Stimulated activated naive B cell treated with anti-CD40 and anti-IgM and Interleukin-4, amounts not matched to agents 10 μg/mL and 1 μg/mL and 100 μg/mL, for 72 hours (primary cell): ENCODE measurements at places on chromosomes 3 and 15.
A peak's percentile ranks its signal among the peaks of the same experiment; 100 is the strongest.

DNA sequence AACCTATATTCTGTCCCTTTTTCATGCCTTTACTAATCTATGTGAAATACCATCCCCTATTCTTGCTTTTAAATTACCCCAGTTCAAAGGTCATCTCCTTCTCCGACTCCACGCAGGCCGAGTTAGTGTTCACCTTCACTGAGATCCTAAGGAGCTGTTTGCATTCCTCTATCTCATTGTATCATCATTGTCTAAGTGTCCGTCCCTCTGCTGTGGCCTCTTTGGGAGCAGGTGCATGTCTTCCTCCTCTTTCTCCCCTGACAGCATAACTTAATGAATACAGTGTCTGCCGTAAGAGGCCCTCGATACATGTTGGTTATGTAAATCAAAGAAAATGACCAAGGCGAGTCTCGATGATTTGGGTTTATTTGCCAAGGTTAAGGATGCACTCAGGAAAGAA, 4.9 kb upstream of the PPP1R2 start:
- DNase-seq: no peak
- H3K4me1 ChIP-seq: peaks cover 37% of the 10 kb centered on the region
- no peaks in the 10 kb centered on the region for H3K36me3 ChIP-seq
- H3K27ac ChIP-seq: no peak overlapping the region

DNA sequence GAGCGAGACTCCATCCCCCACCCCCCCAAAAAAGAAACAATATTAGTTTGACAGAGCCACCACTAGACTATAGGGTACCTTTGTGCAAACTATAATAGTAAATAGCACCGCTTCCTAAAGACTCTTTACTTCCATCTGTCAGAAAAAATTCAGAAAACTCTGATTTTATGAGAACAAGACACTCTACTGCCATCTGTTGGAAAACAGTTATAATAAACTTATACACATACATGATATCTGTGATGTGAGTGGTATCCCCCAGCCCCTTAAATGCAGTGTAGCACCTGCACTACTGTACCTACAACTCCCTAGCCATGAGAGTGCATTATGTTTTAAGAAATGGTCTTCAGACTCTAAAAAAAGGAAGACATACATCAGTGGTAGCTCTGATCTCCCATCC, 47.1 kb upstream of the CTDSPL start:
- no peak overlapping the region for H3K4me3 ChIP-seq
- peaks cover 4% of the 10 kb centered on the region for H3K4me1 ChIP-seq
- DNase-seq: no peak
- no peaks in the 10 kb centered on the region for H3K27me3 ChIP-seq
- H3K36me3 ChIP-seq: no peaks in the 10 kb centered on the region

DNA sequence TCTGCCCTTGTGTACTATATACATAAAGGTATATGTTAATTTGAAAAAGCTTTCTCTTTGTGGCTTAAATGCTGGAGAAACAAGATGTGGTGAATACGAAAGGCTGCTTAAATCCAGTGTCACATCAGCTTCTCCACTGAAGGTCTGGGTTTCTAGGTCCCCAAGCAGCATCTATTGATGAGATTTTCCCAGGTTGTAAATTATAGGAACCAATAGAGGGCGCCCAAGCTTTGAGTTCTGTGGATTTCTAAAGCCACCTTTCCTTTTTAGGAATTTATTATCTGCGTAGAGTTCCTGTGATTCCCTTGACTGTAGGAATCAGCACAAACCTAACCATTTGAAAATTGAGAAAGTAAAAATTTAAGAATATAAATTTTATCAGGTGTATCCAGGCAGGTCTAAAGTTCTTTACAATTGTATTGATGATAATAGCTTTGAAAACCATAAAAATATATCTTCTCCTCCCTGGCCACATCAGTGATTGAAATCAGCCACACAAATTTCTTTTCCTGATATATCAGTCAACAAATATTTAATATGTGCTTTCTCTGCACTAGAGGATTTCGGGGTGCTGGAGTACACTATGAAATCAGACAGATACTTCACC, 88.3 kb upstream of the ADAMTSL3 start:
- no peaks in the 10 kb centered on the region for H3K27me3 ChIP-seq
- H3K27ac ChIP-seq: no peak overlapping the region
- H3K4me1 ChIP-seq: no peaks in the 10 kb centered on the region
- DNase-seq: no peak

DNA sequence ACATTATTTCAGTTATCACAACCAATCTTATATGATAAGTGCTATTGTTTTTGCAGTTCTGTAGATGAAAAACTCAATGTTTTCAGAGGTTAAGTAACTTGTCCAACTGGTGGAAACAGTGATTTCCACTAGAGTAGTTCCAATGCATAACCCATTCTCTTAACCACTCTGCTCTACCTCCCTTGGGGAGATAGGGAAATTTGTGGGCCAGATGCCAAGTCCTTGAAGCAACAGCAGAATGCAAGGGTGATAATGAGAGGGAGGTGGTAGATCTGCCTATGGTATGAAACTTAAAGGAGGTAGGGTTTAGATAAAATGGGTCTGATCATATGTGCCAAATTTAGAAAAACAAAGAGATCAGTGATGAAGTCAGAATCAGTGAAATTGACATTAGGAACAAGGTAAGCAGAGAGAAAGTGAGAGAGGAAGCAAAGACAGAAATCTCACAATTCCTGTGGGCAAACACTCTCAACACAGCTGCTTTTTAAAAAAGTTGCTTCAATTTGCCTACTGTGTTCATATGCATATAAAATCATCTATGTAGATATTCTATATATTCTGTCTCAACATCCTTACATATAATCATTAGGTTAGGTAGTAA, 50.5 kb upstream of the UBP1 start:
- H3K4me1 ChIP-seq: peaks cover 8% of the 10 kb centered on the region
- H3K4me3 ChIP-seq: no peak overlapping the region
- H3K36me3 ChIP-seq: peaks cover 14% of the 10 kb centered on the region
- no peak overlapping the region for H3K27ac ChIP-seq
- no peak for DNase-seq
- no peaks in the 10 kb centered on the region for H3K27me3 ChIP-seq

DNA sequence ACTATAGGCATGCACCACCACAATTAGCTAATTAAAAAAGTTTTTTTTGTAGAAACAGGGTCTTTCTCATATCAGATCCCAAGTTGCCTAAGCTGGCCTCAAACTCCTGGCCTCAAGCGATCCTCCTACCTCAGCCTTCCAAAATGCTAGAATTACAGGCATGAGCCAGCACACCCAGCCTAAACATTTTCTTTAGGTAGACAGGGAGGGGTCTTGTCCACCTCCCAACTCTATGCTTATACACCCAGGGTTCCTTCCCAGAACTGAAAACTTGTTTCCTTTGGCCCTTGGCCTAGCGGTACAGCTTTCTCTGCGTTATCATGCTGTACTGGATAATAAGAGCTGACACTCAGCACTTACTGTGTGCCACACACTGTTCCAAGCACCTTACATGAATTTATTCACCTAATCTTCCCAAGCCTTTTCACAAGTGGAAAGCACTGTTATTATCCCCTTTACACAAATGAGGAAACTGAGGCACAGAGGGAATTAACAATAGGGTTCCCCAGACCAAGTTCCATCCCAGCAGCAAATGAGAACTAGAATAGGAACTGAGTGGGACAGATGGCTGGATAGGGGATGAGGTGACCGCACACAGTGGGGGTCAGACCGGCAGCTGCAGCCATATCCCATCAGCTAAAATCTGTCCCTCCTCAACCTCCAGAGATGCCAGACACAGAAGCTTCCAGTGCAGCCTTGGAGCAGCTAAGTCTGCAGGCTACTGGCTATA, 150.8 kb downstream of the MEGF11 start:
- DNase-seq: no peak
- no peak overlapping the region for H3K4me3 ChIP-seq
- H3K27me3 ChIP-seq: peaks cover 11% of the 10 kb centered on the region
- H3K27ac ChIP-seq: no peak overlapping the region
- peaks cover 3% of the 10 kb centered on the region for H3K4me1 ChIP-seq

GRCh38 chr15:70806992-70807712, 43.8 kb upstream of the UACA start:
- H3K27ac ChIP-seq: peak overlapping the region; percentile 31
- DNase-seq: no peak
- H3K36me3 ChIP-seq: no peaks in the 10 kb centered on the region
- no peak overlapping the region for H3K4me3 ChIP-seq
